ENCODE measurements at places on chromosomes 1 and 21. TPM values are rescaled to one million over a fixed set of nuclear protein-coding genes. Genes with fewer than 3 reads are reported as not detected.

Gene BMP8B
- 1.0 TPM for total RNA-seq

Gene ADAR
- total RNA-seq: 32.4 TPM

Gene ST6GALNAC5
- total RNA-seq: 2.1 TPM

Gene IGSF3
- 28.7 TPM for total RNA-seq

Gene SPATA17
- 0.52 TPM for total RNA-seq

Gene HRNR
- not detected for total RNA-seq
